WTC11 (cell line): ENCODE measurements at places on chromosomes 2 and 18.

DNA sequence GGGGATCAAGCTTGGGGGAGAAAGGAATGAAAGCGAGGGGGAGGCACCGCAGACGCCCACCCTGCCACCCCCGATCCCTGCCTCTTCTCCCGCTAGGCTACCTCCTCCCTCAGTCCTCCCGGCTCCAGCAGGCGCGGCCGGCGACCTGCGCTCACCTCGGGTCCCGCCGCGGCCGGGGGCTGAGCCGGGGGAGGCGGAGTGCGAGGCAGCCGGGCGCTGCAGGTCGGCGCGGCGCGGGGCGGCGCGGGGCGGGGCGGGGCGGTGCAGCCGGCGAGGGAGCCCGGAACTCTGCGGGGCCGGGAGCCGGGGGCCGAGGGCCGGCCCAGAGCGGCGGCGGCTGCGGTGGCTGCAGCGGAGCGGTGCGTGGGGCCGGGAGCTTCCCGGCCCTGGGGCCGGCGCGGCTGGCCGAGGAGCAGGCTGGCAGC lies 477 bp downstream of the ACVR1 start:
- peak; percentile 59 for DNase-seq

DNA sequence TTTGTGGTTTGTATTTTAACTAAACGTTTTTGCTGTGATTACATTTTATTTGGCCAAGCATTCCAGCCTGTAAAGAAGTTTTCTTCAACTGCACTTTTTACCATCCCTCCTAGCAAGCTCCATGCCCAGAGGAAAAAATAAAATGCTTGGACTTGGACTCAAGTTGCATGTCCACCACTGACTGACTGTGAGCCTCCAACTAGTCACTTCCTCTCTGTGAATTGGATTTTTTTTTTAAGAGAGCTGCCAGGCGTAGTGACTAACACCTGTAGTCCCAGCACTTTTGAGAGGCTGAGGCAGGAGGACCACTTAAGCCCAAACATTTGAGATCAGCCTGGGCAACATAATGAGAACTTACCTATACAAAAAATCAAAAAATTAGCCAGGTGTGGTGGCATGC lies 1185.2 kb upstream of the PIK3C3 start:
- no peak for DNase-seq

- no peak for DNase-seq
These were observed 31.2 kb downstream of the C1D start for GRCh38 chr2:68031542-68032160.

- DNase-seq: no peak
These were observed 268.2 kb upstream of the FBXO11 start for GRCh38 chr2:48174503-48174902.

- no peak for DNase-seq
These were observed 113.6 kb downstream of the DIS3L2 start for GRCh38 chr2:232075080-232075479.

DNA sequence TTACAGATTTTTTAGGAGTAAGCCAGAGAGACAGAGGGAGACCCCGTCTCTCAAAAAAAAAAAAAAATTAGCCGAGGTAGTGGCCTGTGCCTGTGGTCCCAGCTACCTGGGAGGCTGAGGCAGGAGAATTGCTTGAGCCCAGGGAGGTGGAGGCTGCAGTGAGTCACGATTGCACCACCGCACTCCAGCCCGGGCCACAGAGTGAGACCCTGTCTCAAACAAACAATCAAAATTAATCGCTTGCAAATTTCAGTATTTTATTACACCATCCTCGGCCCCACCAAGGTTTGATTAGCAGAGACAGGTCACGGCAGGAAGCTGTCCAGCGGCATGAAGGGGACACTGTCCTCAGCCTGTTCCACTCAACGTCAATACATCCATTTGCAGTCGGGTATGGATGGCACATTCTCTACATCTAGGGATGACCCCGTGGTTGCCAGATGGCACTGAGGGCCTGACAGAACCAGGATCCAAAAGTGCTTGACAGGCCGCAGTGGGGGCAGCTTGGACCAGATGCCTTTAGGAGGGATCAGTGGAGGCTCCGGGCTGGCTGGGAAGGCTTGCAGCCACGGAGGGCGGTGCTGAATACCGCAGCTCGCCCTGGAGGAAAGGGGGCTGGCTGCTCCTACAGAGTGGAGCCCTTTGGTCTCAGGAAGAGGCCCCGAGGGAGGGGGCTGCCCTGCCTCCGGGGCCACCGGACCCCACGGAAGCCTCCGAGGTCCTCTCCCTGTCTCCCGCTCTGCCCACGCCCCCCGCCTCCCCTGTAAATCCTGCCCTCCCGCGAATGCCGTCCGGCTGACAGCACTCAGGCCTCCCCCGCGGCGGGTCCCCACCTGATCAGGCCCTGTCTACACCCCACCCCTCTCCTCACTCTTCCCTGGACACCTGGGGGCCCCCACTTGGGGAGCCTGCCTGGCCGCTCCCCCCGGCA lies 13.1 kb downstream of the ASPRV1 start:
- no peak for DNase-seq

DNA sequence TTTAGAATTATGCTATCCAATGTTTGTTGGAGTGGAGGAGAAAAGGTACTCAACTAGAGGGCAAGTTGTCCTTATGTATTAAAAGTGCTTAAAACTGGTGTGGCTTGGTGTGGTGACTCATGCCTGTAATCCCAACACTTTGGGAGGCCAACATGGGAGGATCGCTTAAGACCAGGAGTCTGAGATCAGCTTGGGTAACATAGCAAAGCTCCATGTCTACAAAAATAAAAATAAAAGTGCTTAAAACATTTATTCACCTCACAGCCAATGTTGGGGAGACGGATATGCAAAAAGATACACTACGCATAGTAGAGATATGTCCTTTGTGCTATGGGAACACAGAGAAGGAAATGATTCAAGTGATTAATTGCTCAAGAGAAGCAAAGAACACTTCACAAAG lies 19.3 kb upstream of the TNFAIP6 start:
- DNase-seq: no peak

- DNase-seq: no peak
These were observed 98.0 kb downstream of the RND3 start for GRCh38 chr2:150389447-150389846.

GRCh38 chr18:49319590-49319989 lies 140.9 kb downstream of the DYM start:
- DNase-seq: no peak

DNA sequence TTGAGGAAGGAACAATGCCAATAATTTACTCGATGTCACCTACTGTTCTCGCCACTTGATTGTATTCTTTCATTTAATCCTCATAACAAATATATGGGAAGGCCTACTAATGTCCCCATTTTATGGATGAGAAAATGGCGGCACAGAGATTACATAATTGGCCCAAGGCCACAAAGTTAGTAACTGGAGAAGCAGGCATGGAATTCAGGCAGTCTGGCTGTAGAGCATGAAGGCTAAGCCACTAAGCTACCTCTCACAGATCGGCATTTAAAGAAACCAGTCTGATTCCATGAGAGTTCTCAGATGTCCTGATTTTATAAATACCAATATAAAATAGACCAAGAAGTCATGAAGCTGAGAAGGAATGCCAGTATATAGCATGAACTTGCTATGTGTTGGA lies 121.8 kb upstream of the EPAS1 start:
- DNase-seq: no peak

GRCh38 chr2:200021449-200022114 lies 66.2 kb downstream of the MAIP1 start:
- DNase-seq: no peak

GRCh38 chr2:241499146-241499965 lies 9.0 kb downstream of the STK25 start:
- DNase-seq: no peak

GRCh38 chr2:192487636-192488035 lies 292.9 kb upstream of the TMEFF2 start:
- DNase-seq: no peak

DNA sequence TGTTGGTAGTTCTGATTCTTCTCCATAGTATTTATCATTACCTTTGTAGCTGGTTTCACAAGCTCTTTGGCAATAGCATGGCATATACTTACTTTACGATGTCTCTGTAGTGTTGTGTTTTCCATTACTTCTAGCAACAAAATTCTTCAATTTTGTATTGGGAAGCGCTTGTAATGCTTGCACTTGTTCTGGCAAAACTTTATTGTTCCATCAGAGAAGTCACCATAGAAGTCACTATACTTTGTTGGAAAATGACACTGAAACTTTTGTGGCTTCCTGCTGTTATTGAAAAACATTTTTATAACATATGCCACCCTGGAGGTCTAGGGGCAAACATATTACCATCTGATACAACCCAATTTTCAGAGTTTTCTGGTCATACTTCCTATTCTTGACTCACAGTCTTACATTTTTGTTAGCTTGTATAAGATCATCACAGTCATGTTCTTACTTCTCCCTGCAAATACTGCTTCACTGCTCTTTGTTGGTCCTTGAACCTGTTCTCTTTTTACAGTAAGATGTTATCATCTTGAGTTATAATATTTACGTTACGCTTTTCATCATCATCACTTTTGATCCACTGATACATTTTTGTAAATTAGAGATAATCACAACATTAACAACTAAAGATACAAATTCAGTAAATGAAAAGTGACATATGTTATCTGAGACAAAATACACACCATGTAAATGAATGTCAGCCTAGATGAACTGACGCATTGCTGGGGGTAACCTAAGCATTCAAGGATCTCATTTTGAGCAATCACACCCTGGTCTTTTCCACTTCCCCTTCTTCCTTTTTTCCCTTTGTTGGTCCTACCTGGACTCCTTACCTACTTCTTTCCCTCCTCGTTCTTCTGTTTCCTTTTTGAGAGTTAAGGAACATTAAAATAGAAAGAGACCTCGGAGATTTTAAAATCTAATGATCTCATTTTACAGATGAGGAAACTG lies 33.3 kb upstream of the CXCR4 start:
- no peak for DNase-seq

GRCh38 chr2:187403568-187404260 lies 44.3 kb downstream of the CALCRL start:
- DNase-seq: no peak

DNA sequence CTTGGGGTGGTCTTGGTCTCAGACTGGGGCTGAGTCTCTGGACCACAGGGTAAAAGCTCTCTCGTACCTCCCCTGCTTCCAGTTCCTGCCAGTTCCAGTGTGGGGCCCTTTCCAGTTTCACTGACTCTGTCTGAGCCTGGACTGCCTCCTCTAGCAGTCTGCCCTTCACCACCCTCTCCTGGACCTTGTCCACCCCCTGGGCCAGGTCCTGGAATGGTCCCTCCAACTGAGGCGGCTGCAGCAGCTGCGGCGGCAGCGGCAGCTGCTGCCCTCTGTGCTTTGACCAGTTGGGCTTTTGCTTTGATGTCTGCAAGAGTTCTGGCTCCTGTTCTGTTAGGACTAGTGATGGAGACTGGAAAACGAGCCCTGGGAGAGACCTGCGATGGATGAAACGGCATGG lies 70.7 kb upstream of the DTNB start:
- DNase-seq: no peak

GRCh38 chr2:178044836-178045235 lies 27.7 kb downstream of the PDE11A start:
- DNase-seq: no peak

GRCh38 chr2:20661421-20662307 lies 5.3 kb upstream of the GDF7 start:
- peak; percentile 76 for DNase-seq

DNA sequence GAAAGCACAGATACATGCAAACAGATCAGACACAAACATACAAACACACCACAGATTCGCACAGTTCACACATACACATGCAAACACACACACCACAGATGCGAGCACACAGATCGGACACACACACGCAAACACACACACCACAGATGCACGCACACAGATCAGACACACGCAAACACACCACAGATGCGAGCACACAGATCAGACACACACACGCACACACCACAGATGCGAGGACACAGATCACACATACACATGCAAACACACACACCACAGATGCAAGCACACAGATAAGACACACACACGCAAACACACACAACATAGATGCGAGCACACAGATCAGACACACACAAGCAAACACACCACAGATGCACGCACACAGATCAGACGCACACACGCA lies 149.0 kb downstream of the PXDN start:
- DNase-seq: no peak

DNA sequence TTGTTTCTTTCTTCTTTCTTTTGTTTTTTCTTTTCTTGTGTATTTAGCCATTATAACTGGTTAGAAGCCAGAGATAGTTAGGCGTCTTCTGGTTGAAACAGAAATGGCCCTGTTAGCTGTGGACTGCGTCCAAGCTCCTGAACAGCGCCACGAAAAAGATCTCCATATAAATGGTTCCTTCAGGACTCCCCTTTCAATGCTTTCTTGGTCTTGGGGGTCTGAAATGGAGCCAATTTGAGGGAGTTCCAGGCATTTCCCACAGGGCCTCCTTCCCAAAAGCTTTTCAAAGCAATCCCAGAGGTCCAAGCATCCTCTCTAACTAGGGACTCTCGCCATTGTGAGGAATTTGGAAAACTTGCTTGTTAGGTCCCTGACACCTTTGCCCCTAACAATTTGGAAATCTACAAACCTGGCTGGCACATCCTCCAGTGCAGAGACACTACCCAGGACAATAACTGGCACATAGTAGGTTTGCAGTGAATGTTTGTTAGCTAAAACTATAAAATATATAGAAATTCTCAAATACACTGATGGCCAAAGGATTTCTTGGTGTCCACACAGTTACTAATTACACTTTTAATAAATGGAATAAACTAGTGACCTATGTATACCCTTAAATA lies 80.1 kb downstream of the MYCN start:
- DNase-seq: no peak

DNA sequence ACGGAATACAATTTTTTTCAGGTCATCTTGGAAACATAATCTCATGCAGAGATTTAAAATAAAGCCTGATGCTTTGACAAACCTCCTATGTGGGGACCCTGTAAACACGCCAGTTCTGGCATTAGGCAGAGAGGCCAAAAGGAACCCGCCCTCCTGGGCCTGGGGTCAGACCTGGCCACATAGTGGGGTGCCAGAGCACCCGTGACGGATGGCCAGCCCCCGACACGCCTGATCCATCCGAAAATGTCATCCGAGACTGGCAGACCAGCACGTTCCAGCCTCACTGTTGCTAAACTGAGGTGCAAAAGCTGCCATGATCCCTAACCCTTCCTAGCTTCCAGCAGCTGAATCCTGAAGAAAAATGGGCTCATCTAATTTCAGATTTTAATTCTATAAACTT lies 222.6 kb upstream of the SALL3 start:
- no peak for DNase-seq

DNA sequence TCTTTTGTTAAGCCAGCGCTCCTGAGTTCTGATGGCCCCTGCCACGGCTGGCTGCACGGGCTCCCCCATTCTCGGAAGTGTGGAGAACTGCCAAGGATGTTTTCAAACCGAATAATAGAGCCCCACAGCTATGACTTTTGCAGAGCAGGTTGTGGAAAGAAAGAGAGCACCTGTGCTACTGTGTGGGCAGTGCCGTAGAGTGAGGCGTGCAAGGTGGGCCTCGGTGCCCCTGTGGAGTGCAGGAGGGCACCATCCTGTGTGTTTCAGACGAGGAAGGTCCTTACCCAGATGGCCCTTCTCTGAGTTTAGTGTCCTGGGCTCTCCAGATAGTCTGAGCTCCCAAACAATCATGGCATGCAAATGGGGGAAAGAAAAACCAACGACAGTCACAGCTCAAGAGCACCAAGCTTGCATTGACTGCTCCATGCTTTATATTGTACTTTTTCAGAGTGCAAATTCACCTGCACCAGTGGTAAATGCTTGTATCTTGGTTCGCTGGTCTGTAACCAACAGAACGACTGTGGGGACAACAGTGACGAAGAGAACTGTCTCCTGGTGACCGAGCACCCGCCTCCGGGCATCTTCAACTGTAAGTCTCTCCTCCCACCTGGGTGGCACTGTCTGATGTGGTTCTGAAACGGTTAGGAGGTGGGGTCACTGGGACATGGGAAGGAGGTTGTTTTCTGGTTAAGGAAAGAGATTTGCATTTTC lies 219.4 kb downstream of the LDLRAD4 start:
- no peak for DNase-seq
